ENCODE measurements at places on chromosomes 5 and 9.
A peak's percentile ranks its signal among the peaks of the same experiment; 100 is the strongest.

GRCh38 chr9:20216438-20216837, 405.9 kb downstream of the MLLT3 start:
- no peak overlapping the region for H3K27ac ChIP-seq
- H3K4me3 ChIP-seq, result no peak overlapping the region
- DNase-seq, result no peak
- H3K27me3 ChIP-seq, result no peaks in the 10 kb centered on the region
- H3K36me3 ChIP-seq, result no peaks in the 10 kb centered on the region

GRCh38 chr9:90900130-90900529, 98.5 kb downstream of the SYK start:
- no peaks in the 10 kb centered on the region for H3K27me3 ChIP-seq
- H3K4me3 ChIP-seq, result no peak overlapping the region
- DNase-seq, result peak; percentile 46
- no peaks in the 10 kb centered on the region for H3K36me3 ChIP-seq

DNA sequence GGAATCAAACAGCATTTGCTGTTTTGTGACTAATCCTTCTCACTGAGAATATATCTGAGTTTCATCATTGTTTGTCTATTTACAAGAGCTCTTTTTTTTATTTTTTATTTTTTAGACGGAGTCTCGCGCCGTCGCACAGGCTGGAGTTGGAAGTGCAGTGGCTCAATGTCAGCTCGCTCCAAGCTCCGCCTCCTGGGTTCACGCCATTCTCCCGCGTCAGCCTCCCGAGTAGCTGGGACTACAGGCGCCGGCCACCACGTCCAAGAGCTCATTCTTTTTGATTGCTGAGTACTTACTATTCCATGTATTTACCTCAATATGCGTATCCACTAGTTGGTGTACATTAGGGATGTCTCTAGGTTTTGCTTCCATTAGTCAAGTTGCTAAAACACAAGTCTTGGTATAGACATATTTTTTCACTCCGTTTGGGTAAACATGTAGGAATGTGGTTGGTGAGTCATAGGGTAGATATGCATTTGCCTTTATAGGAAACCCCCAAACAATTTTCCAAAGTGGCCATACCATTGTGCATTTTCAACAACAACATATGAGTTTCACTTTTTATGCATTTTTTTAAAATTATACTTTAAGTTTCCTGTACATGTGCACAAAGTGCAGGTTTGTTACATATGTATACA, 1005.0 kb upstream of the CDH10 start:
- no peaks in the 10 kb centered on the region for H3K27me3 ChIP-seq
- H3K27ac ChIP-seq, result no peak overlapping the region
- no peak overlapping the region for H3K4me3 ChIP-seq
- no peaks in the 10 kb centered on the region for H3K36me3 ChIP-seq

GRCh38 chr9:137482094-137482781, 23.1 kb upstream of the NSMF start:
- no peaks in the 10 kb centered on the region for H3K36me3 ChIP-seq
- H3K27ac ChIP-seq, result no peak overlapping the region
- H3K27me3 ChIP-seq, result no peaks in the 10 kb centered on the region
- no peak overlapping the region for H3K4me3 ChIP-seq
- H3K4me1 ChIP-seq, result no peaks in the 10 kb centered on the region

DNA sequence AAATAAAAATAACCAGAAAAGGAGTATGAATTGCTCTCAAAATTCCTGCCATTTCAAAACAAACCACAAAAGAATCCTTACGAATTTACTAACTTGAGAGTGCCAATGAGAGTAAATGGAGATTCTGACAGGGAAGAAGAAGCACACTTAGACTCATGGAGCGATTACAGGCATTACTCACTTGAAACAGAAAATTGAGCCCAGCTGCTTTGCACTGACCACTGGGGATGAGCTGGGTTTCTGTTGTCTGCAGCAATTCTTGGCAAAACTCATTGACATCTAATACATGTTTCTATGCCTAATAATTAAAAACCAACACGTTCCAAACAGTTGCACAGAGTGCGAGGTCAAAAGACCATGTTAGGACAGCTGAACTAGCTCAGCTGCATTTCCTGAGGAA, 731.6 kb downstream of the DNAH5 start:
- no peak for DNase-seq
- H3K4me1 ChIP-seq, result no peaks in the 10 kb centered on the region
- H3K27me3 ChIP-seq, result no peaks in the 10 kb centered on the region
- H3K36me3 ChIP-seq, result no peaks in the 10 kb centered on the region
- H3K27ac ChIP-seq, result no peak overlapping the region

GRCh38 chr5:106020894-106021293, 1649.8 kb downstream of the EFNA5 start:
- H3K4me3 ChIP-seq, result no peak overlapping the region
- H3K4me1 ChIP-seq, result peaks cover 4% of the 10 kb centered on the region
- no peak overlapping the region for H3K27ac ChIP-seq
- H3K27me3 ChIP-seq, result no peaks in the 10 kb centered on the region

DNA sequence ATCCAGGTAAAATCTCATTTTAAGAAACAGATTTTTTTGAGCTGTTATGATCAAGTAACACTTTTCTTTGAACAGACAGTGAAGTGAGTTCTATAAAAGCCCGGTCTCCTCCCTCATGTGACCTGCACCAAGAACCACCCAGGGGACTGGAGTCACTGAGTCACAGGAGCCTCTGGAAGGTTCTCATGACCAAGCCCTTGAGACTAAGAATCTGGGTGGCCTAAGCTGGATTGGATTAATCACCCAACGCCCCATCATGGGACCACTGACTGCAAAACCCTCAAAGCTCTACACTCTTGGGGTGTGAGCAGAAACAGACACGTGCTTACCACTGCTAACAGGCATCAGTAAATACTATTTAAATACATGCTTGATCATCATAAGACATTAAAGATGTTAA, 48.4 kb downstream of the SECISBP2 start:
- no peaks in the 10 kb centered on the region for H3K36me3 ChIP-seq
- H3K4me3 ChIP-seq, result no peak overlapping the region
- H3K27me3 ChIP-seq, result no peaks in the 10 kb centered on the region
- no peaks in the 10 kb centered on the region for H3K4me1 ChIP-seq
- no peak for DNase-seq
- no peak overlapping the region for H3K27ac ChIP-seq

DNA sequence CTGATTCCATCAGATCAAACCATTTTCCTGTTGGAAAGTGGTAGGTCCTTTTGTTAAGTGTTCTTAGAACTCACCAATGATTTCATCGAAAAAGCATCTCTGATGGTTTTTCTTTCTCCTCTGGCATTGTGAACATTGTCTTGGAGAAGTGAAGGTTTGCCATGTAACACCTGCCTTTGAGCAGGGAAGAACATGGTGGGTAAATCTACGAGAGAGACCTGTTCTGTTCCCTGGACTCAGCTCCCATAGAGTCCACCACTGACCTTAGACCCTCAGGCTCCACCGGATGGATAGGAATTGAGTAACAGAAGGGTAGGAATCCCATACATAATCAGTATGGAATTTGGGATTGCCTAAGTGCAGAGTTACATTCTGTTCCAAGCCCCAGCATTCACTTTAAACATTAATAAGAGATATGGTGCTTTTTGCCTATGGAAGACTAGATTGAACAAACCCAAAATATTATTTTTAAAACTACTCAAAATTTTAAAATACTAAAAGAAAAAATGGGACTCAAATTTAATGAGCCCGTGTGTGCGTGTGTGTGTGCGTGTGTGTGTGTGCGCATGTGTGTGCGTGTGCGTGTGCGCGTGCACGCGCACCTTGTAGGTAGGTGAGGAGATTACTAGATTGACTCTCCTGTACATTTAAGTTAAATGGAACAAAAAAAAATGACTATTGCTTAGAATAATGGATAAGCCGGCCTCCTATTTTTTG, 92.0 kb downstream of the C9orf152 start:
- DNase-seq, result no peak
- peaks cover 48% of the 10 kb centered on the region for H3K4me1 ChIP-seq
- peak overlapping the region; percentile 74 for H3K27ac ChIP-seq
- no peaks in the 10 kb centered on the region for H3K36me3 ChIP-seq
- no peak overlapping the region for H3K4me3 ChIP-seq

DNA sequence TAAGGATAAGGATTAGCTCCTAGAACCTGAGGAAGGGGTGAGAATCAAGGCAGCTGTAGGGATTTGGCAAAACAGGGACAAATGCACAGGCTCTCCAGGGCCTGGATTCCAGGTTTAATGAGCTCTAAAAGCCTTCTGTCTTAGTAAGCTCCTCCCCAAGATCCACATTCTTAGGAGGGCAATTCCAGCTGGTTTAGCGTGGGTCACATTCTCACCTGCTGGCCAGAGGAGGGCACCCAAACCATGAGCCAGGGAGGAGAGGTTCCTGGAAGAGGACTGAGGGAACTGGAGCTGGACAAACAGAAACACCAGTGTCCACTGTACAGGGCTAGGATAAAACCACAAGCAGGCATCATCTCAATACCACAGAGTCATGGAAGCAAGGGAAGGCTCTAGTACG, 480.0 kb downstream of the CCDC171 start:
- peak; percentile 44 for DNase-seq
- no peaks in the 10 kb centered on the region for H3K27me3 ChIP-seq
- no peak overlapping the region for H3K4me3 ChIP-seq
- no peaks in the 10 kb centered on the region for H3K36me3 ChIP-seq

DNA sequence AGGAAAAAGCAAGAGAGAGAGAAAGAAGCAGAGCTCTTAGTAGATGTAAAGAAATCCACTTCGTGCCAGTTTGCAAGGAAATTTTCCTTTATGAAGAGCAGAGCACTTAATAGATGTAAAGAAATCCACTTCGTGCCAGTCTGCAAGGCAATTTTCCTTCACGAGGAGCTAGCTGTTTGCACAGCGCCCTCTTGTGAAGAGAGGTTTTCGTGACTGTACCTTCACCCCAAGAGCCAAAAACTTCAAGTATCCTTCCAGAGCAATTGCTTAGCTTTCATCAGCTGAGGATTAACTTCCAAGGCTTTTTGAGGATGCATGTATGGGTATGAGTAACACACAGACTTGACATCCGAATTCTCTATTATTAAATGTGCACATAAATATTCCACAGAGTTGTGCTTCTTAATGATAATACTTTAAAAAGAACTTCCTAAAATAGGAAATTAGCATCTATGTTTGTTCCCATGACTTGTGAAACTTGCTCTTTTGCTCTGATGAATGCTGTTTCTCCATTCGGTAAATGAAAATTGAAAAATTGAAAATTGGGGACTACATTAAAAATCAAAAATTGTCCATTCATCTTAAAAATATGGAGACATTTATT, 525.6 kb downstream of the PDE4D start:
- no peaks in the 10 kb centered on the region for H3K27me3 ChIP-seq
- DNase-seq, result peak; percentile 78
- no peaks in the 10 kb centered on the region for H3K4me1 ChIP-seq
- H3K36me3 ChIP-seq, result no peaks in the 10 kb centered on the region
- no peak overlapping the region for H3K4me3 ChIP-seq

DNA sequence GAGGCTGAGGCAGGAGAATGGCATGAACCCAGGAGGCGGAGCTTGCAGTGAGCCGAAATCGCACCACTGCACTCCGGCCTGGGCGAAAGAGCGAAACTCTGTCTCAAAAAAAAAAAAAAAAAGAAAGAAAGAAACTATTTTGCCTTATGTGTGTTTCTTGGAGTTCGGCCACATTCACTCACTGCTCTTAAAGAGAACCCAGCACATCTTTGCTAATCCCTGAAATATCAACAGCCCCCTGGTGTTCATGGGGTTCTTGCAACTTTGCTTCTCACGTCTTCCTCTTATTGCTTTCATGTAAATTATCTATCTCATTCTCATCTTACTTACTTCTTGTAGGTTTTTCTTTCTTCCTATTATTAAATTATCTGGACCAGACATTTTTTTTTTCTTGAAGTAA, 126.3 kb upstream of the ASTN2 start:
- no peaks in the 10 kb centered on the region for H3K36me3 ChIP-seq
- no peak overlapping the region for H3K27ac ChIP-seq
- peaks cover 11% of the 10 kb centered on the region for H3K4me1 ChIP-seq
- peak; percentile 28 for DNase-seq
- no peak overlapping the region for H3K4me3 ChIP-seq

- H3K4me1 ChIP-seq, result peaks cover 3% of the 10 kb centered on the region
- peaks cover 16% of the 10 kb centered on the region for H3K27me3 ChIP-seq
- no peaks in the 10 kb centered on the region for H3K36me3 ChIP-seq
Measured at GRCh38 chr5:10446490-10446889, 4.8 kb downstream of the ROPN1L start.
